ENCODE measurements at places on chromosomes 13 and 19.

DNA sequence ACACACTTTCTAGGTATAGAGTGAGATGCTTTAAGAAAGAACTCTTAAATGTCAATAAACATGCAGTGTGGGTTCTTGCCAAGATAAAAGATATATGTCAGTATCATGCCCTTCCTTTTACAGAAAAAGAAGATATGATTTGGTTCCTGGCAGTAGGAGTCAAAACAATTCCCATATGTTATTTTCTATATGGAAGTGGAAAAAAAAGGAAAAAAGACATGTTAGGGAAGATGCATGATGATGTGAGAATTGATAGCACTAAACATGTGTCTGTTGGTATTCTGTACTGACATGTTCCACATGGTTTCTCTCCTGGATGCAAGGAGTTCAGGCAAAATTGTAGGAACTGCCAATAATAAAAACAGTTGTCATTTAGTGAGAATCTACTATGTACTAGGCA, 318.8 kb upstream of the DACH1 start:
- DNase-seq, result no peak

DNA sequence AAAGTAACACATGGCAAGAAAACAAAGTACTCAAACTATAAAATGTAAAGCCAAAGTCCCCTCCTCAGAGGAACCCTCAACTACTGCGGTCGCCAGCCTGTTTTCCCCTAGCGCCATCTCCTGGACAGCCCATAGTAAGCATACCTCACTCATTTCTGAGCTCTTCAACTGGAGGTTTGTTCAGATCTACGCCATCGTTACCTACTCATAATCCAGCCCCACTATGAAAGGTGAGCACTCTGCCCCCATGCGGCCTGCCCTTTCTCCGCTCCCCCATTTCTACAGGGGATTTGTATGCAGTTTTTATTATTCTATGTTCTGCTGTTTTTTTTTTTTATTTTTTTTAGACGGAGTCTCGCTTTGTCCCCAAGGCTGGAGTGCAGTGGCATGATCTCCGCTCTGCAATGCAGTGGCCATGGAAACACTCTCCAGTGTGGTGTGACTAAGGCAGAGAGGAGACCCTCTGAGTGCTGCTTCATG, 26.2 kb downstream of the OPA3 start:
- DNase-seq, result peak; percentile 64

GRCh38 chr19:1540365-1540925, 16.6 kb downstream of the PLK5 start:
- DNase-seq, result no peak

DNA sequence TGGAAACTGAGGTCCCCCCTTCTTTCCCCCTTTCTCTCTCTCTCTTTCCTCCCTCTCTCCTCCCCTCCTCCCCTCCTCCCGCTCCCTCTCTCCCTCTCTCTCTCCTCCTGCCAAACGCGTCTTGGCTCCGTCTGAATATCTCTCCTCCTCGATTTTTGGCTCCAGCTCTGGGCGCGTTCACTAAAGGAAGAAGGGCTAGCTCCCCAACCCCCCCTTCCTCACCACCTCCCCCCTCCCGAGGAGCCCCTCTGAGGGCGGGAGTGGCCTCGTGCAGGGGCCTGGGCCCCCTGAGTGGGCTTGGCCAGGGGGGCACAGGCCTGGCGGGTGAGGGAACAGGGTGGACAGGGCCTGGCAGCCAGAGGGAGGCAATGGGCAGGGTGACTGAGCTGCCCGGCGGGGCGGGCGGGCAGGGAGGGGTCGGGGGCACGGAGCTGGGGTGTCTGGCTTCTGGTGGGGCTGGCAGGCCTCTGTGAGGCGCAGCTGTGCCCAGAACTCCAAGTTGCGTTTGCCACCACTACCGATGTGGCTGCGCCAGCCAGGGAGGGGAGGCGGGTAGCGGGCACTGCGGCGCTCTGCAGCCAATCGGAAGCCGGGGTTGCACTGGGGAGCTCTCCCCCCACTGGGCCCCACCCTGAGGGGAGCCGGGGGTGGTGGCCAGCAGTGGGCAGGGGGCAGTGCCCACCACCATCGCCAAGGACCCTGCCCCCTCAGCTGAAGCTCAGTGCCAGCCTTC, 7.1 kb downstream of the NFIX start:
- no peak for DNase-seq

DNA sequence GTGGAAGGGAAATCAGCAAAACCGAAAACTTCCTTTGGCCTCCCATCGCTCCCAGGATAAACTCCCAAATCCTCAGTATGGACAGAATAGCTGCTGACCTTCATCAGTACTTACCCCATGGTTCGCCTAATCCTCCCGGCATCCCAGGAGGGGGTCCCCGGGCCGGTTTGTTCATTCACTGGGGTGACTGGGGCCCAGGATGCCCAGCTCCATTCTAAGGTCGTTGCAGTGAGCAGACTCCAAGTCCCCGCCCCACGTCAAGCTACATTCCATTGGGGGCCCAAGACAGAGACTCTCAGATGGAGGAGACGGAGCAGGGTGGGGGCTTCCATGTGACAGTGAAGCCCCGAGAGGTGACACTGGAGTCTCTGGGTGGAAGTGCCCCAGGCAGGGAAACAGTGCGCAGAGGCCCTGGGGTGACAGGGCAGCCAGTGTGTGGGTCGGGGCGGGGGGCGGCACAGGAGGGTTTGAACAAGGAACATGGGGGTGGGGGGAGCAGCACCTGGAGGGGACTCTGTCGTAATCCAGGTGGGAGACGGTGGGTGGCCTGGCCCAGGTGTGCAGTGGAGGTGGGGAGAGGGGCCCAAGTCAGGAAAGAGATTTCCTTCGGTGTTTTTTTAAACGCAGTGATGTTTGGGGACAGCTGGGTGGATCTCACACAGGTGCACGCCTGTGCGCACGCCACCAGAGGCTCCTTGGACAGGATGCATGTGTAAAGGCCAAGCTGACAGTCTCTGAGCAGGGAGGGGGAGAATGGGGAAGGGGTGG, 5.1 kb downstream of the SSBP4 start:
- DNase-seq, result no peak

- no peak for DNase-seq
Observed at GRCh38 chr13:21240586-21240985, 64.1 kb downstream of the MRPL57 start.

DNA sequence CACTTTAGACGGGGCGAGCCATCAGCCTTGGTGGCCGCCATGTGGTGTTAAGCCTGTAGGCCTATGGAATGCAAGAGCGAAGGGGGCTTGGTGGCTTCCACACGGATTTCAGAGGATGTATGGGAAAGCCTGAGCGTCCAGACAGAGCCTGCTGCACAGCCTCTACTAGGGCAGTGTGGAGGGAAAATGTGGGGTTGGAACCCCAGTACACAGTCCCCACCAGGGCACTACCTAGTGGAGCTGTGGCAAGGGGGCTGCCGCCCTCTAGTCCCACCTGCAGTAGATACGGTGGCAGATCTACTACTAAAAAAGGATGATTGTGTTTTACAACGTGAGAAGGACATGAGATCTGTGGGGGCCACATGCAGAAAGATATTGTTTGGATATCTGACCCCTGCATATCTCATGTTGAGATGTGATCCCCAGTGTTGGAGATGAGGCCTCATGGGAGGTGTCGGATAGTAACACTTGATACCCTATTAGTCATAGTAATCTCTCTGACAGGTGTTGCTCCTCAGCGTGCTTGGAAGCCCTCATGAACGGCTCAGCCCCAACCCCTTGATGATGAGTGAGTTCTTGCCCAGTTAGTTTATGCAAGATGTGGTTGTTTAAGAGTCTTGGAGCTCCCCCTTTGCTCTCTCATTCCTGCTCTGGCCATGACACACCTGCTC, 45.6 kb downstream of the LHFPL6 start:
- DNase-seq, result no peak

DNA sequence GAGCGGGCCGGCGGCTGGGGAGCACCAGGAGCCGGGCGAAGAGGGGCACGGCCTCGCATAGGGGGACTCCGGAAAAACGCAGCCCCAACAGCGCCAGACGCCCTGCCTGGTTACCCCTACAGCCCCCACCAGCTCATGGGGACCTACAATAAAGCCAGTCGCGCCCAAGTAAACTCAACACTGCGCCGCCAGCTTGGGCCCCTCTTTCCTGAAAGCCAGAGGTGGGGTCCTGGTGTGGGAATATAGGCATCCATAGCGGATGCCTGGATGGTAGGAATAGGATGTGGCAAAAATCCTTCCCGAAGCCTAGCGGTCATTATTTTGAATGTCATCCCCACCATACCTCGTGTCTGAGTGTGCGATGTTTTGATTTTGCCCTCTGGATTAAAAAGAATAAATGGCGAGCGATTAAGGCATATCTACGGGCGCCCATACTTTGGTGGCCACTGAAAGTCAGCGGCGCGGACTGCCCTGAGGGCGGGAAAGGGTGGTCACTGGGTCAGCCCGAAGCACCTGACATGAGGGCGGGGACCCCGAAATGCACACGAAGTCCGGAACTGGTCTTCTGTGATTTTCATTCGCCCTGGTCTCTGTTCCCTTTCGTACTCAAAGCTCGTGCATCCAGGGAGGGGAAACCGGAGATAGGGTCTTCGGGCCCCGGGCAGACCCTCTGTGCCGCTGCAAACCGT, at the start of the genes NHLRC3 and PROSER1:
Gene NHLRC3, plus strand, starts transcription at position 577 of the 689 bp plus-strand sequence. CDS start 184 bp downstream, outside the sequence.
Gene PROSER1, minus strand, starts transcription at position 210 of the 689 bp plus-strand sequence. CDS start 847 bp downstream, outside the sequence.
- peak; percentile 82 for DNase-seq

DNA sequence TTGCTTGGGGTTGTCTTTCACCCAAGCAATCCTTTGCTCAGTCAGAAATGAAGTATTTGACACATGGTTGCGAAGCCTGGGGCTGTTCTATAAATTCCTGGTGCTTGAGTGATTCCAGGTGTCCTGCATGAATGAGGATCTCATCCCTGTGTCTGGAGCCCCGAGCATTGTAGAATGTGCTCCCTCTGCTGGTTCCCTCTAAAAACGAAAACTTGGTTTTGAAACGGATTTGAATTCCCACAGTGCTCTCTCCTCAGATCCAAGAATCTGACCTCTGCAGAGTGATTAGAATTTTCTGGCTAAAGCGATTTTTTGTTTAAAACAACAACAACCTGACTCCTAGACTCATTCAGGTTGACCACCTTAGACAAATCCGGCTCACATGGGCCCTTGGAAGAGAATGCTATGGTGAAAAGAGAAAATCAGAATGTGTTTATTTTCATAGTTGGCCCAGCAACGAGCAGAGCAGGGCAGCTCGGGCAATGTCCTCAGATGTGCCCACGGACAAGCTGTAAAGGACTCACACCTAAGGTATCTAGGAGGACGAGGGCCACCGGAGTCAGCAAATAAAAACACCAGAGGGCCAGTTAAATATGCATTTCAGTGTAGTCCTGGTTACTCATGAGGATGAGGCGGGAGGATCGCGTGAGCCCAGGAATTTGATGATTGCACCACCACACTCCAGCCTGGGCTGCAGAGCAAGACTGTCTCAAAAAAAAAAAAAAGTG, 8.7 kb upstream of the ATP12A start:
- DNase-seq, result peak; percentile 28

DNA sequence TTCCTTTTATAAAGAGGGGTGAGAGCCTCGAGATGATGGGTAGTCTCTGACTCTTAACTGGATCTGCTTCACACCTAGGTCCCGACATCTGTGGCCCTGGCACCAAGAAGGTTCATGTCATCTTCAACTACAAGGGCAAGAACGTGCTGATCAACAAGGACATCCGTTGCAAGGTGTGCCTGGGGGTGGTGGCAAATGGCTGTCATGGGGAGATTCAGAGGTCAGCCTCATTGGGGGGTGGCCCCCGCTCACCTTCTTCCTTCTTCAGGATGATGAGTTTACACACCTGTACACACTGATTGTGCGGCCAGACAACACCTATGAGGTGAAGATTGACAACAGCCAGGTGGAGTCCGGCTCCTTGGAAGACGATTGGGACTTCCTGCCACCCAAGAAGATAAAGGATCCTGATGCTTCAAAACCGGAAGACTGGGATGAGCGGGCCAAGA, 1.6 kb downstream of the CALR start:
- no peak for DNase-seq

GRCh38 chr19:48341515-48342413, 16.4 kb downstream of the EMP3 start:
- DNase-seq, result no peak

- no peak for DNase-seq
Observed at GRCh38 chr19:38692458-38693379, 45.3 kb downstream of the ACTN4 start.

DNA sequence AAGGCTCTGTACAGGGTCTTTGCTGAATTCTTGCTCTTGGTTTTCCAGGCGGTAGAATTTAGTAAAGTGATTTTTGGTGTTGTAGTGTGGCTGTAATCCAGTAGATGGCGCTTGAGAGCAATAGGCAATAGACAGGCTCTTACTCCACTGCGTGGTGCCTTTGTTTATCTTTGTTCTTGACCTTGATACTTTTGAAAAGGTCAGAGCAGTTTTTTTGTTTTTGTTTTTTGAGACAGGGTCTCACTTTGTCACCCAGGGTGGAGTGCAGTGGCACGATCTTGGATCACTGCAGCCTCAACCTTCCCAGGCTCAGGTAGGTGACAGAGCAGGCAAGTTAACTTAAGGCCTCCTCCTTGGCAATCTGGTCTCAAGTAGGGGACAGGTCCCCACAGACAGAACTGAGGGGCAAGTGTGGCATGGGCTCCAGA, 12.2 kb upstream of the LILRA5 start:
- peak; percentile 28 for DNase-seq

DNA sequence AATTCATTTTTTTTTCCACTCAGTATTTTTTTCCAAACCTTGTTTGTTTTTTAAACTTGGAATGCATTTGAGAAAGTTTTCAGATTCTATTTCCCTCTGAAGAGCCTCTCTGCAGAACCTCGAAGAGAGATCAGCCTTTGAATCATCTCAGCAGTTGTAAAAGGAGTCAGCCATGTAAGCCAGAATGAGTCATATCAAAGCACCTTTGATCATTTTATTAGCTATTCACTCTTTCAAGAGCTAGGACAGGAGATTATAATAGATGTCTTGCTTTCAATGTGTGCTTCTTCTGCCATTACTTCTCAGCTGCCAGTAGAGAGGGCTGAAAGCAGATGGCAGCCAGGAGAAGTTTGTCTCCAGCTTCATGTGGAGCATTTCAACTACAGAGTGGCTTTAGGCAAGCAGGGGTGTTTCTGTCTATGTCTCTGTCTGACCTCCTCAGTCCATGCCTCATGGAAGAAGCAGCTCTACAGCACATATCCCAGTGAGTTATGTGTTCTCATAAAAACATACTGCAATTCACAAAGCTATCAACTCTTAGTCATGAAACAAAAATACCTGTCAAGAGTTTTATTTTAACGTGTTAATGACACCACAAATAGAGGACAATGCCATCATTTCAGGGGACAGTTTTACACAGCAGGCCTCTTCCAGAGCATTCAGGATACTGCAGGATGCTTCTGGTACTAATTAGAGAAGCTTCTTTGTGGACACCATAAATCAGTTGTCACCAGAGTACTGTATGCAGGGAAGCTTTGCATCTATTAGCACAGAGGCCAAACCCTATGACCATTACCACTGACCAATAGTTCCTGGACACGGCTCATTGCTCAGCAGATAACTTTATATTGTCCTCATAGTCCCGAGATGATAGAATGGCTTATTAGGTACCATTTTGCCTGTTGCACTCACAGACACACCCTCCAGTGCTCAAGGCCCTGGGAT, 94.3 kb downstream of the NHLRC3 start:
- no peak for DNase-seq

- no peak for DNase-seq
Observed at GRCh38 chr13:98577836-98578285, 954 bp upstream of the STK24 start.

GRCh38 chr19:35164418-35164817, 9.9 kb downstream of the FXYD5 start:
- no peak for DNase-seq

Data from BE2C (cell line).